ENCODE measurements at places on chromosomes 4 and X. TPM values are rescaled to one million over a fixed set of nuclear protein-coding genes. Genes with fewer than 3 reads are reported as not detected.

DNA sequence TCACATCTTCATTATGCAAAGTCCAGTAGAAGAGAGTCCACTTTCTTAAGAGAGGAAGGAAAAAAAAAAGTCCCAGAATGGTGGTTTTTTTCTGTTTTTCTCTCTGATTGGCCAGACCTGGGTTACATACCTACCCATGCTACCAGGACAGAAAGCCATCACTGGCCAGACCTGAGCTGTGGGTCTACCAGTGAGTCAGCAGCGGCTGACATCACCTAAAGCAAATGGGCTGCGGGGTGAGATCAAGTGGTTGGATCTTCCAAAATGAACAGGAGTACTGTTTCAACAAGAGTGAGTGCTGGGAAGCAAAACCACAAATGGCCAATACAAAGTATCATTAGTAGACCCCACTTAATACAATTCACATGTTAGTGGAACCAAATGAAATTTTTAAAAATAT lies 1.6 kb upstream of the NDST3 start:
- no peak overlapping the region for H3K27ac ChIP-seq
- no peak for DNase-seq
- H3K4me1 ChIP-seq: no peaks in the 10 kb centered on the region

- no peak for DNase-seq
- no peaks in the 10 kb centered on the region for H3K27me3 ChIP-seq
- H3K4me1 ChIP-seq: no peaks in the 10 kb centered on the region
- no peak overlapping the region for H3K4me3 ChIP-seq
- H3K36me3 ChIP-seq: no peaks in the 10 kb centered on the region
Observed at GRCh38 chr4:74451214-74451661, 6.3 kb downstream of the AREG start.

- no peak overlapping the region for H3K27ac ChIP-seq
- no peak overlapping the region for H3K4me3 ChIP-seq
- H3K36me3 ChIP-seq: no peaks in the 10 kb centered on the region
- no peaks in the 10 kb centered on the region for H3K4me1 ChIP-seq
- peaks cover 70% of the 10 kb centered on the region for H3K27me3 ChIP-seq
Observed at GRCh38 chr4:8878421-8878820, 6.8 kb upstream of the HMX1 start.

- DNase-seq: no peak
- H3K27ac ChIP-seq: no peak overlapping the region
- no peaks in the 10 kb centered on the region for H3K4me1 ChIP-seq
Observed at GRCh38 chrX:87525771-87526229, 8.2 kb downstream of the KLHL4 start.

DNA sequence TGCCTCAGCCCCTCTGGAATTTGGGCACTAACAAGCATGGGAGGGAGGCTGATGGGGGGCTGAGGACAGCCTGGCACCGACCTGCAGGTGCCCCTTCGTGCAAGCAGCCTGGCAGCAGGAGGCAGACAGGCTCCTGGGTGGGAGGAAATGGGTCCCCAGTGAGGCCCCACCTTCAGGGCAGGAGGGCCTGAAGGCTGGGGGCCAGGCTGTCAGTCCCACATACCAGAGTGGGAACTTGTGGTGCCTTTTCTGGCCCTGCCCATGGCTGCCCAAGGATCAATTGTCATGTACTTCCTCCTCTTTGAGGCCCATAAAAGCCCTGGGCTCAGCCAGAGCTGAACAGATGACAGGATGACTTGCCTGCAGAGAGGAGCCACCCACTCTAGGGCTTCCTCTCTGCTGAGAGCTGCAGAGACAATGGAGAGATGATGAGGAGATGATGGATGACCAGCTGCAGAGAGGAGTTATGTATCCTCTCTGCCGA lies 141.0 kb downstream of the PDHA2 start:
- no peaks in the 10 kb centered on the region for H3K4me1 ChIP-seq
- H3K36me3 ChIP-seq: no peaks in the 10 kb centered on the region
- no peak overlapping the region for H3K4me3 ChIP-seq
- no peaks in the 10 kb centered on the region for H3K27me3 ChIP-seq

KCNIP4 gene
- total RNA-seq: not detected

CLDN22 gene
- total RNA-seq: not detected

EPHA5 gene
- not detected for total RNA-seq
